ENCODE measurements at places on chromosomes 4 and X.

DNA sequence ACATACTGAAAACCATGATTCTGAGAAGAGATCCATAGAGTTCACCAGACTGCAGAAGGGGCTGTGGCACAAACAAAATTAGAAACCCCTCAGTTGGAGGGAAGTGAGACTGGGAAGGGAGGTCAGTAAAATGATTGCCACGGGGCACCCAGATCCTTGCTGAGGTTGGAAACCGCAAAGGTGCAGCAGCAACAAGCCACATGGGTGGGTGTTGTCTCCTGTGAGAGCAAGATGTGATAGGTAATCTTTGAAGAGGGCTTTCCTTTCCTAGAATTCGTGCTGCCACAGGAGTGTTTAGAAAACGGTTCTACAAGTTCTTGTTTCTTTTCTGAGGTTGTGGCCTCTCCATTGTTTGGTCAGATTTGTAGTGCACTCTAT lies 85.5 kb downstream of the NFKB1 start:
- no peak for DNase-seq

DNA sequence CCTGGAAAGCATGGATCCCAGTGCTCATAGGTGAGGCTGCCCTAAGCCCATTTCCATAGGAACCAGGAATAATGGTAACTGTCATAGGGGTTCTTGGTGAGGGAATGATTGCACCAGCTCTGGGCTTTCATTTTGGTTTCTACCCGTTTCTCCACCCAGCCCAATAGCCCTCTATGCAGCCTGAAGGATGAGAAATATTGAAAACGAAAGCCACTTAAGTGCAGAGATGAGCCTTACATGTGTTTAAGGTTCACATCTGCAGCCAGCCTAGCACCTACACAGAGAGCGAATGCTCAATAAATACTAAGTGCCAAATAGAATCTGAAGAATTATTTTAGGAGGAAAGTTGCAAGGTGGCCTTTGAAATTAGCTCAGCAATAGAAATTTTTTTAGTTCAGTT lies 60.4 kb downstream of the MCF2 start:
- no peak for DNase-seq

GRCh38 chr4:3526456-3526855 lies 5.8 kb downstream of the LRPAP1 start:
- no peak for DNase-seq

GRCh38 chr4:129335276-129335675 lies 239.3 kb downstream of the C4orf33 start:
- DNase-seq, result no peak

DNA sequence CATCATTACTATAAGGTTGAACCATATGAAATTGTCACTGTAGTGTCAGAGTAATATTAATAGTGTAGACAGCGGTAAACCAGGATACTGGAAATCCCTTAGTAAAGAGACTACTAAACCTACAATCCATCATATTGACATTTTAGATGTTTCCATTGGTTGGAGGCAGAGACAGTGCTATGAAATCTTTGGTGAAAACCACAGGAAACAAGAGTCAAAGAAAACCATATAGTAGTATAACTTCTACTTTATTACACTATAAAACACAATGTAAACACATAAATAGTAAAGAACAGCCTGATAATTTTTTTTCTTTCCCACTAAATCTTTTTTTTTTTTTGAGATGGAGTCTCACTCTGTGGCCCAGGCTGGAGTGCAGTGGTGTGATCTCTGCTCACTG lies 15.9 kb downstream of the RELL1 start:
- DNase-seq, result no peak
